ENCODE measurements at places on chromosomes 6 and 20.
A peak's percentile ranks its signal among the peaks of the same experiment; 100 is the strongest.

DNA sequence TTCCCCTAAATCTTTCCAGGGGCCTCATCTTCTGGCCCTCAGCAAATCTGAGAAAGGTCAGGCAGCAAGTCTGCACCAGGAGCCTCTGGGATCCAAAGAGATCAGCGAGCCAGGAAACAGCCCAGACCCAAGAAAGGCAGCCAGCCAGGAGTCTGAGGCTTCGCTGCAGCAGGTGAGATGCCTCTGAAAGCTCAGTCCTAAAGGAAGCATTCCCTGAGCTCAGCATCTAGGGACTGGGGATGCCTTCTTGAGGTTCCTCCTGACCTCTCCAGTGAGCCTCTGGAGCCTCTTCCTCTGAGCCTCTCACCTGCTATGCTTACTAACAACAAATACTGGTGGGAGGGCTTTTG is 118.8 kb upstream of the MAFB start:
- DNase-seq: no peak

- DNase-seq: peak; percentile 18
These were observed 11.6 kb downstream of the BACH2 start for GRCh38 chr6:90285042-90285481.

DNA sequence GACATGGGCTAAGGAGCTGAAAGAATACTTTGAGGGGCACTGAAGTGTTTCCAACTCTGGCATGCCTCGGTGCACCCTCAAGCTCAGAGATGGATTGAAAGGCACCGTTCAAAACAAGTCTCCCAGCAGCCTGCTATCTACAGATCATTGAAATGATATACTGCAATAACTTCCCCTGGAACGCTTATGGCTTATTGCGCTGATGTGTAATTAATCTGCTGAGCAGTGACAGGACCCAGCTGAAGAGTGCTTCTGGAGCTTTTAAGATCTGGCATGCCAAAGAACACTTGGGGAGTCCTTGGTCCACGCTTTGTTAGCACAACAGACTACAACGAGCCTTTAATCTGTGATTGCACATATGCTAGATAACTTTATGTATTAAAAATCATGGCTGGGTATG is 708.2 kb downstream of the PRKN start:
- no peak for DNase-seq

DNA sequence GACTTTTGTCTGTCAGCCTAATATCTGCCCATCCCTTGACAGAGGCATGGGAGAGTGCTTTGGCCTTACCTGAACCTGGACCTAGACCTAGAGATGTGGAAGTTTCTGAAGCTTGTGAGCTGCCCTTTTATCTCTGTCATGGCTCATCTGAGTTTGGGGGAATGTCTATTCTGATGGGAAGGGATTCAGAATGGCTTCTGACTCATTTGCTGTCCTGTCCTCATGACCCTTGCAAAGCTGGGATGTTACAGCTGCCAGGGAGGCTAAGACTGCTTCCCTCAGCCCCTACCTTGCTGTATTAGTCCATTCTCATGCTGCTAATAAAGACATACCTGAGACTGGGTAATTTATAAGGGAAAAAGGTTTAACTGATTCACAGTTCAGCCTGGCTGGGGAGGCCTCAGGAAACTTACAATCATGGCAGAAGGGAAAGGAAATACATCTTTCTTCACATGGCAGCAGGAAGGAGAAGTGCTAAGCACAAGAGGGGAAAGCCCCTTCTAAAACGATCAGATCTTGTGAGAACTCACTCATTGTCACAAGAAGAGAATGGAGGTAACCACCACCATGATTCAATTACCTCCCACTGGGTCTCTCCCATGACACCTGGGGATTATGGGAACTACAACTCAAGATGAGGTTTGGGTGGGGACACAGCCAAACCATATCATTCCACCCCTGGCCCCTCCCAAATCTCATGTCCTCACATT is 252.2 kb downstream of the ERMARD start:
- no peak for DNase-seq

All from globus pallidus (tissue), 1 donor.